ENCODE measurements at places on chromosomes 2 and 18. TPM values are rescaled to one million over a fixed set of nuclear protein-coding genes. Genes with fewer than 3 reads are reported as not detected.

Gene KLHL30
- 0.33 TPM for total RNA-seq

Gene NRBP1
- total RNA-seq: 40.1 TPM

Gene TBR1
- not detected for total RNA-seq

Gene EPC2
- total RNA-seq: 22.4 TPM

Gene PLGLB1
- total RNA-seq: 1.5 TPM

GRCh38 chr2:65710779-65711295 is 278.4 kb upstream of the SPRED2 start:
- DNase-seq: no peak

DNA sequence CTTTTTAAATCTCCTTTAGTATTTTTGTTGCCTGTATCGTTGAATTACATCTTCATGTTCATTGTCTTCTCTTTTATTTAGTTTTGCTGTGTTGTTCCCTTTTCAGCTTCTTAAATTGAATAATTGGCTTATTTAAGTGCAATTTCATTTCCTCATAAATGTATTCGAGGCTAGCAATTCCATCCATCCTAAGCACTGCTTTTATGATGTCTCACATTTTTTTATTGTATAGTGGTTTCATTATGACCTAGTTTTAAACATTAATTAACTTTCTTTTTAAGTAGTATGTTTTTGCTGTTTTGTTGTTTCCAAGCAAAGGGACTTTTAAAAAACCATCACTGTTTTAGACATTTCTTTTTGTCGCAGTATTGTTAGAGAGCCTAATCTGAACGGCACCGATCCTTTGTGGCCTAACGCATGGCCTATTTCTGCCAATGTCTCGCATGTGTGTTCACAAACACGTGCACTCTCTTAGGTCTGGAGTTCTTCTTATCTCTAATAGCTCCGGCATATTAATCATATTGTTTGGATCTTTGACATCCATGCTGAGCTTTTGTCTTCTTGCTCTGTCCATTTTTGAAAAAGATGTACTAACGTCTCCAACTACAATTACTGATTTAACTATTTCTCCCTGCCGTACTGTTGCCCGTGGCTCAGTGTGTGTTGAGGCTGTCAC is 59.6 kb upstream of the ZNF516 start:
- DNase-seq: no peak

GRCh38 chr2:68770271-68771111 is 35.9 kb downstream of the ARHGAP25 start:
- DNase-seq: no peak

DNA sequence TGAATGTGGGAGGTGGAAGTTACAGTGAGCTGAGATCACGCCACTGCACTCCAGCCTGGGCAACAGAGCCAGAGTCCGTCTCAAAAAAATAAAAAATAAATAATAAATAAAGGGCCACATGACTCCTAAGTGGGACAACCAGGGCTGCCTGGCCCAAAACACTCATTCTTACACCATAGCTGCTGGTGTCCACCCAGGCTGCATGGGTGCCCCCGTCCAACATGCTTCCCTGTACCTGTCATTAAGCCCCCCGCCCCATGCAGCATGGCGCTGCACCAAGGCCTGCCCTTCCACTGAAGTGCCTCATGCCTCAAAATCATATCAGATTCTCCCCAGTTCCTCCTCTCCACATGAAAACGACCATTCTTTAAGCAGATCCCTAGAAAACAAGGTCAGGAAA is 10.8 kb downstream of the GALM start:
- no peak for DNase-seq

DNA sequence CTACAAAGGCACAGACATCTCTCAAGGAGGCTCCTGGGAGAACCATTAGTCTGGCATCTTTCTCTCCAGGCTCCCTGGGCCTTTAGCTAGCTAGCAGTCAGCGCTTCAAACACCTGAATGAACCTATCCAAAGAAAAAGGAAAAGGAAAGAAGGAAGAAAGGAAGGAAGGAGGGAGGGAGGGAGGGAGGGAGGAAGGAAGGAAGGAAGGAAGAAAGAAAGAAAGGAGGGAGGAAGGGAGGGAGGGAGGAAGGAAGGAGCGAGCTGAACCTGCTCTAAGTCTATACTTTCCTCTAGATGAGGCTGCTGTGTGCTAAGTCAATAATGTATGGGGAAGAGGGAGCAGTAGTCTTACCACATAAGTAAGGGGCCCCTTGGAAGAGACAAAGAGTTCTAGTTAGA is 5.1 kb upstream of the BCL11A start:
- DNase-seq: no peak

DNA sequence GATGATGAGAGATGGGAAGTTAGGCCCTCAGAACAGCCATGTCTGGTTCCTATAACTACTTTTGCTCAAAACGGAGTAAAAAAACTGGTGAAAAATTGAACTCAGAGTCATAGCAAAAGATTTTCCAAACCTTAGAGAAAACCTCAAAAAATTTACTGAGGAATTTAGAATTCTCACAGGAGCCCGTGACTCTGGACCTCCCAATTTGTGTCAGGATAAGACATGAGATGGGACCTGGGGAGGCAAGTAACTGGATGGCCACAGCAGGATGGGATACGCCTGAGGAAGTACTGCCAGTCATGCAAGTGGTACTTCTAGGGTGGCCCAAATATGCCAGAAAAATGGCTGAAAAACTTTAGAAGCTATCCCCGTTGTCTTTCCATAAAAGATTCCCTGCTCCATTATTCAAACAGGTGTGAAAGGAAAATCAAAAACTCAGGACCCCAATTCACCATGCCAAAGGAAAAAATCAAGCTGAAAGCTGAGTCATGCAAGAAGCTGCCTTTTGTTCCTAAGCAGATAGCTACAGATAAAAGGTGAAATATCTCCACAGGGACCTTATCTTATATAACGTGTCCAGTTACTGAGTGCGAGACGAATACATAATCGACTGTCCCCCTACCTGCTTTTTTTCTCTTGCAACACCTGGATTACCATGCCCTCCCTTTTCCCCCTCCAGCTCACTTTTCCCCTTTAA is 34.1 kb upstream of the LIPG start:
- no peak for DNase-seq
